ENCODE measurements at places on chromosomes 2 and 18. TPM values are rescaled to one million over a fixed set of nuclear protein-coding genes. Genes with fewer than 3 reads are reported as not detected.

DNA sequence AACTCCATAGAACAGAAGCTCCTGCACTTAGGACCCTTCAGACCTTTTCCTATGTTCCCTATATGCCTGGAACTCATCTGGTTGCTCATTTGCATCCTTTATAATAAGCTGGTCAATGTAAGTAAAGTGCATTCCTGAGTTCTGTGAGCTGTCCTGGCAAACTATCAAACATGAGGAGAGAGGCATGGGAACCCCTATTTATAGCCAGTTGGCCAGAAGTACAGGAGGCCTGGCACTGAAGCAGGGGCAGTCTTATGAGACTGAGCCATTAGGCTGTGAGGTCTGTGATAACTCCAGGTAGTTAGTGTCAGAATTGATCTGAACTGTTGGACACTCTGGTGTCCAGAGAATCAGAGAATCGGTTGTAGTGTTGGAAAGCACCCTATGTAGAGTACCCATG is 88.4 kb downstream of the EHD3 start:
- no peaks in the 10 kb centered on the region for H3K27me3 ChIP-seq
- H3K27ac ChIP-seq, result peak overlapping the region; percentile 96
- no peak for DNase-seq
- peak overlapping the region; percentile 19 for H3K4me3 ChIP-seq
- H3K4me1 ChIP-seq, result peaks cover 55% of the 10 kb centered on the region
- H3K36me3 ChIP-seq, result no peaks in the 10 kb centered on the region

DNA sequence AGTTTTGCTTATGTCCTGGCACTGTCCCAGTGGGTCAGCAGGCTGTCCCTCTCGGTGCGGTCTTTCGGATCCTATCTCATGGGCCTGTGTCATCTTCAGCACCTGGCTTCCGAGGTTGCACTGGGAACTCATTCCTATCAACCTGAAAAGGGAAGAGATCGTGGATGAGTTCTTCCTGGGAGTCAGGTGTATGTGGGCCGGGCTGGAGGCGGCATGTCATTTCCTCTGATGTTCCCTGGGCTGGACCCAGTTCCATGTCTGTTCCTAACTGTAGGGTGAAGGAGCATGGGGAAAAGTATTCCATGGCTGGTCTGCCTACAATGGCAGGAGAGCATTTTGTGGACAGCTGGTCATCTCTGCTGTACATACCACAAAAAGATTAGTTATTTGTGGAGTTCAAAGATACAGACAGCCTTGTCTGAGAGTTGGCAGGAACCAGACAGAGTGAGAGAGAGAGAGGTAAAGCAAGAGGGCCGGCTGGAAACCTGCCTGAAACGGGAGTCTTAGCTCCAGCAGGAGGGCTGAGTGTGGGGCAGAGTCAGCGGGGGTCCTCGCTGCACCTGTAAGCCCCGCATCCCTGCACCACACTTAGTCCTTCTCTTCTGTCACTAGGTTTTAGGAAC is 25.2 kb downstream of the FAM228A start:
- no peak for DNase-seq
- peaks cover 2% of the 10 kb centered on the region for H3K4me1 ChIP-seq
- H3K36me3 ChIP-seq, result peaks cover 2% of the 10 kb centered on the region

- no peak overlapping the region for H3K27ac ChIP-seq
- H3K4me3 ChIP-seq, result no peak overlapping the region
- DNase-seq, result no peak
- H3K27me3 ChIP-seq, result peaks cover 28% of the 10 kb centered on the region
- H3K4me1 ChIP-seq, result no peaks in the 10 kb centered on the region
These were observed 11.5 kb upstream of the PNPT1 start for GRCh38 chr2:55705027-55705653.

DNA sequence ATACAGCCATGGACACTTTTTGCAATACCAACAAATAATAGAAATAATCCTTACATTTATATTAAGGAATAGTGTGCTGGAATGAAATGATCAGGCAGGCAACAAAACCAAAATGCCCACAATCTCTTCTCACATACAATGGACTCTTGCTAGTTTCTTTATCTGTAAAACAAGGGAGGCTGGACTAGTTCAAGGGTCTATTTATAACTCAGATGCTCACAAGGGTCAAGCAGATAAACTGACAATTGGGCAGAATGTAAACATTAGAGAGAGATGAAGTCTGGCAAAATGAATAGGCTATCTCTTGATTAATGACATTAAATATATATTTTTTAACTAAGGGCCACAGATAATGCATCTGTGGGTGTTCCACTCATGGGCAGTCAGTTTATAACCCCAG is 11.4 kb downstream of the PPIL3 start:
- H3K4me1 ChIP-seq, result no peaks in the 10 kb centered on the region
- H3K27ac ChIP-seq, result no peak overlapping the region
- H3K4me3 ChIP-seq, result no peak overlapping the region
- H3K36me3 ChIP-seq, result peaks cover 2% of the 10 kb centered on the region
- no peaks in the 10 kb centered on the region for H3K27me3 ChIP-seq

The ALPP gene
- 0.45 TPM for total RNA-seq

All from T-helper 17 cell (primary cell).